ENCODE measurements at places on chromosomes 5 and 9.

DNA sequence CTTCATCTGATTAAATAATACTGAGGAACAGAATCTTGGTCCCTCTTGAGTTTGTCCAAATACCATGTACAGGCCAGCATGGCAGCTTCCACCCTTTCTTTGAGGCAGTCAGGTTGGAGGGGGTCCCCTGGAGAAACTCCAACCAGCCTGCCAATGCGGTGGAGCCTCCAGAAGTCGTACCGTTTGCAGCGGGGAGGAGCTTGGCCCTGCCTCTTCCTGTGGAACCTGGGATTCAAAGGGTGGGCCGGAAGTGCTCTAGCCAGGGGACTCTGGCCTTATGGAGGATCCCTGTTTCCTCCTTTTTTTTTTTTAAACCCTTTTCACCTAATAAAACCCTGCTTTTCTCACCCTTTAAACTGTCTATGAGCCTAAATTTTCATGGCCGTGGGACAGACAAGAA, 216.3 kb upstream of the ZNF608 start:
- no peak for DNase-seq

DNA sequence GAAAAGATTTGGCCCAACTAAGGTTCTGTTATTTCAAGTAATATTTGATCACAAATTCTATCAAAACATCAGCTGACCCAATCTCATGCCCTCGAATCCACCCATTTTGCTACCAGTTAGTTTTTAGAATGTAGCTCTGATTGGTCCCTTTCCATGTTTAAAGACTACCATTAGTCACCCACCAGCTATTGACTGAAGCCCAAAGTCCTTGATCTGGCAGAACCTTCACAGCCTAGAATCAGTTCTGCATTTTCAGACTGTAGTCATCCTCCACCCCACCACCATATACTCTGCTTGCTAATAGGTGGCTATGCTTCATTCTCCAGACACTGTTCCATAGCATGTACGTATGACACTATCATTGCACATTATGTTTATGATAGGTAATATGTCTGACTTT, 182.2 kb upstream of the TARS1 start:
- DNase-seq: no peak

DNA sequence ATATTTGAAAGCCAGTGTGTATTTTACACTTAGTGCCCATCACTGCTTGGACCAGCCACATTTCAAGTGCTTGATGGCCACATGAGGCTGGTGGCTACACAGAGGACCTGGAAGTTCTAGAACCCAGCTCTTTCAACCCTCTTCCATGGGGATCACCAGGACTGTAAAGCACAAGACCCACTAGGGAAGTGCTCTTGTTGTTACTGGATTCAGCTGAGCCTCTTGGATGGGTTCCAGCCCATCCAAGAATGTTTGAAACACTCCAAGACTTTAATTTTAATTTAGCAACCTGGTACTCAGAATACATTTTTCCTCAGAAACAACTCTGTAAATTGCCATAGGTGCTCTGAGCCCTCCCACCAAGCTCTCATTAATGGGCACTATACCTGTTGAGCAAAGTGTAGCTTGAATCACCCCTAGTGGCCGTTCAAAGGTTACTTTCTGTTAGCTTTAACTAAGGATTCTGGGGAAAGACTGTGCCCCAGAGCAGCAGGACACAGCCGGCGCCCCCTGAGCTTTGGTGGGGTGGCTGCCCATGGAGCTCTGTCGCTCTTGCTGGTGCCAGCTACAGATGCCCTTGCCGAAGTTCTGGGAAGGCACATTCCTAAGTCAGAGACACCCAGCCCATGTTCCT, 212.4 kb downstream of the HSD17B3 start:
- no peak for DNase-seq

DNA sequence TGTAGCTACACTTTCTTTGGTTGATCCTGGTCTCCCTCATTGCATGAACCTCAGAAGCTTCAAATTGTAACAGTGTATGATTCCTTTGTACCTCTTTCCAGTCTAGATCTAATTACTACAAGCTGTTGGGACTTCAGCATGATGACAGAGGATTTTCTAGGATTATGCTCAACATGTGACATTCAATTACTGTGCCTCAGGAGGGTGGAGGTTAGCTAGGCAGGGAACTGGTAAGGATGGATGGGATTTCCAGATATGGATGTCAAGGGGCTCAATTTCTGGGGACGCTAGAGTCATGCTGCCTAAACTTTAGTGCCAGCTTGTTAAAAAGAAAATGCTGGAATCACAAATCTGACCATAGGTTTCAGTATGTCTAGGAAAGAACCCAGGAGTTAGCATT, 29.2 kb upstream of the GLRA1 start:
- DNase-seq: no peak

DNA sequence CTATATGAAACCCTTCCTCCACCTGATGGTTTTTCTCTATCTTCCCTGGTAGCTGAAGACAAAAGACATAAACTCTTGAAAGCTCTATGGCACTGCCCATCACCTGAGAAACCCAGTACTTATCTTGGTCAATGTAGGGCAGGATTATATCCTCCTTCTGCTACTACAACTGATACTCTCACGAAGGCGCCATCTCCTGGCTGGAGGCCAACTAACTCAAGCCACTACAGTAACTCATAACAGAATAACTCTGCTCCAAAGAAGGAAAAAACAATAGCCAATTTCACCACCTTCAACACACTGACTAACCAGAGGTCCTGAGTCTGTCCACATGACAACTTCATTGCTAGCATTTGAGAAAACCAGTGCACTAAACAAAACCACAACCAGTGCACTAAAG, 409.2 kb downstream of the CETN3 start:
- peak; percentile 1 for DNase-seq

DNA sequence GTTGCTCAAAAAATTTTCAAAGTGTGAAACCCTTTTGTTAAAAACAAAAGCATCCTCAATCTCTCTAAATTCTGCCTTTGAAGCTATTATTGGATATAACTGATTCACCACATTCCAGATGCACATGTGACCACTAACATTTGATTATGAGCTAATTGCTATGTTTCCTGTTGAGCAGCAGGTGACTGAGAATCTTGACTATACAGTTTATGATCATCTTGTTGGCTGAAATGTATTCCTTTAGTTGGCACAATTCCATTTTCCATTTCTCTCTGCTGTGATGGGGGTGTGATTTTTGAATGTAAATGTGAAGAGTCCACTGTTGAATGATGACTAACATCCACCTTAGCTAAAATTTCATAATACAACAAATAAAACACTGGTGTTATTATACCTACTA, 10.7 kb downstream of the LYSMD3 start:
- DNase-seq: no peak

DNA sequence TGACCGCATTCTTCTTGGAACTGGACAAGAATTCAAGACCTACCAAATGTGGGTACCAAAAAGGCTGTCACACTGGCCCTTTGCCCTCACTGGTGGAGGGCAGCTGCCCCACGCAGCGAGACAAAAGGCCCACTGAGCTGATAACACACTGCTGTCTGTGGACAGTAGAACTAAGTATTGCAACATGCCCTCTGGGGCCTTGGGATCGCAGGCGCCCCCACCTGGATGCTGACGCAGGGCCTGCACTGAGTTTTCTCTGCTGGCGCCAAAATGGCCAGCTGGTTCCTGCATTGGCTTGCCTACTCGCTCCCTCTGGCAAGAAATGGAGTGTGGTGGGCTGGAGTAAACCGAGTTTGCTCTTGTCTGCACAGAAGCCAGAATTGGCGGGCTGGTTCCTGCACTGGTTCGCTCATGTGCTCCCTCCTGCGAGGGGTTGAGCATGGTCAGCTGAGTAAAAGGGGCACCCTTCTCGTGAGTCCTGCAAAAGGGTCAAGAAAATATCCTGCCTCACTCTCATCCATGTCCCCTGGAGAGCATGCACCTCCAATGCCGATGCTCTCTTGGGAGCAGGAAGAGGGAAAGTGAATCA, 55.7 kb downstream of the NXNL2 start:
- peak; percentile 7 for DNase-seq
